Mucosa of descending colon (tissue), 3 donors: ENCODE measurements at places on chromosomes 16 and 17. TPM values are rescaled to one million over a fixed set of nuclear protein-coding genes. Genes with fewer than 3 reads are reported as not detected.

DNA sequence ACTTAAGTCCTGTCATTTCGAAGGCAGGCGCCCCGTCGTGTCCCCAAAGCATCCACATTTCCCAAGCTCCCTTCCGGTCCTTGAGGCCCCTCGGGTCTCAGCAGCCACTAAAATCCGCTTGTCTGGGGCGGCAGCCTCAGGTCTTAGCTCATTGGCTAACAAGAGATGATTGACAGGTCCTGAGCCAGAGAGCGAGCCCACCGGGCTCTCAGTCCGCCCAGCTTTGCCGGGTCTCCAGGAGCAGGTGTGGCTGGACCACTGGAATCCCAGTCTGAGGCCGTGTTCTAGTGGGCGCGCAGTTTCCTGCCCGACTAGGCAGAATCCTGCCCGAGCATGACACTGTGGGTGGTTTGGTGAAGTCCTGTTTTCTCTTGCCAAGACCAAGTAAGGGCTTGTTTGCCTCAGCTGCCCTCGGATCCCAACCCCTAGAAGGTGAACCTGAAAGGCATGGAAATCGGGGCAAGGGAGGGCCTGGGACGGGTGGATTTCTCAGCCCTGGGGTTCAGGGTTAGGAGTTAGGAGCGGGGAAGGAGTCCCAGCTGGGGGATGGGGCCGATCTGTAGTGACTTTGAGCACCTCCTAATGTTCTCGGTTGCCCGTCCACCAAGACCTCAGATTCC, 42.8 kb downstream of the MRC2 start:
- DNase-seq = no peak

GRCh38 chr16:51577621-51578303, 426.7 kb upstream of the SALL1 start:
- DNase-seq = no peak

DNA sequence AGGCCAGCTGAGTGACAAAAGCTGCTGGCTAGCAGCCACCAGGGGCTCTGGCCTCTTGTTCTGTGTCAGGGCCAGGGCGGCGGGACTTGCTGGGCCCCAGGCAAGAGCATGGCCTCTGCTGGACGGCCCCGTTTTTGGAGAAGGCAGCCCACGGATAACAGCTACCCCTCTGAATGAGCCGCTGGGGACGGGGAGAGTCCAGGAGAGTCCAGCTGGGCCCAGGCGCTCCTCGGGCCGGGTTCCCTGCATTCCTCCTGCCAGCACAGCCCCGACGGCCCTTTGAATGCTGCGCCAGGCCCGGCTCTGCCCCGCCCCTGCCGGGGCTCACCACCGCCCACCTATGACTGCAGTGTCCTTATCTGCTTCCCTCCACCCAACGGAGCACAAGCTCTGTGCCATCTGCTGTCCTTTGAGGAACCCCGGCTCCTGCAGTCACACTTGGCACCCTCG, 33.4 kb downstream of the SLC7A5 start:
- no peak for DNase-seq

- peak; percentile 44 for DNase-seq
Observed at GRCh38 chr17:11644265-11645212, 46.3 kb downstream of the DNAH9 start.

- DNase-seq = no peak
Observed at GRCh38 chr17:69227541-69227940, 1.1 kb downstream of the ABCA10 start.

- no peak for DNase-seq
Observed at GRCh38 chr17:37488009-37488604, 1.6 kb upstream of the DUSP14 start.

DNA sequence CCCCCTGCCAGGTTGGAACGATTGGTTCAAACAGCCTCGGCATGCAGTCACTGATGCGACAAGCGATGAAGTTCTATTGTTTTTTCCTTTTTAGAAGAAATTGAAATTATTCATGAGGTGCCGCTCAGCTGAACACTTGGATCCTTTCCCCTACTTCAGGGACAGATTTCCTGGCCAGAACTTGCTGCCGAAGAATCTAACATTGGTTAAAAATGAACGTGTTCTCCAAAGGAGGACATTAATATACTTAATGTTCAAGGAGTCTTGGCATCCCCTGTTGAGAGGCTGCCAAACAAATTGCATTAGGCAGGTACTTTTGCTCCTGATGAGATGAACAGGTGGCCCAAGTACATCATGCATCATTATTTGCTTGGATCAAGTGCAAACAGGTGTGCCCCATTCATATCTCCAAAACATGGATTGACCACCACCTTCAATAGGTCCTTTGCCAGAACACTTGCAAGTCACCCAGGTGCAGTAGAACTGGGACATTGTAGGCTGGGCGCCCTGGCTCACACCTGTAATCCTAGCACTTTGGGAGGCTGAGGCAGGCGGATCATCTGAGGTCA, 437.2 kb downstream of the HAPSTR1 start:
- no peak for DNase-seq

DNA sequence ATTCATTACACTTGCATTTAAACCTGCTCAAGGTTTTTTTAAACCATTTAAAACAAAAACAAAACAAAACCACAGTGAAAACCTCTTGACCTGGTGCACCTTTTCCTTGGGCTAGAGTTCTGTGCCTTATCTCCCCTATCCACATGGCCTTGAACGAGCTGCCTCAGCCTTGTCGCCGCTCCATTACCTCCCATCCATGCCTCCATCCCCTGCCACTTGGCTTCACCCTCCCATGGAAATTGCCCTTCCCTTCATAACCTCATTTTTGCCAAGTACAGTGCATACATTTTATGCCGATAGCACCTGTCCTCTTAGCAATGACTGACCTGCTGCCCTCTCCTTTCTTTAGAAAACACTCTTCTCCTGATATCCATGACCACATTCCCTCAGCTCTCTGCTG, 188.6 kb upstream of the ASIC2 start:
- DNase-seq = no peak

GRCh38 chr17:63476459-63476853, 405 bp upstream of the ACE start:
- peak; percentile 34 for DNase-seq

- no peak for DNase-seq
Observed at GRCh38 chr16:86389566-86390328, 120.6 kb upstream of the FOXF1 start.

GRCh38 chr17:21113716-21114115, 13.0 kb upstream of the DHRS7B start:
- DNase-seq = no peak

- DNase-seq = no peak
Observed at GRCh38 chr16:7316281-7316888, 16.3 kb upstream of the RBFOX1 start.

DNA sequence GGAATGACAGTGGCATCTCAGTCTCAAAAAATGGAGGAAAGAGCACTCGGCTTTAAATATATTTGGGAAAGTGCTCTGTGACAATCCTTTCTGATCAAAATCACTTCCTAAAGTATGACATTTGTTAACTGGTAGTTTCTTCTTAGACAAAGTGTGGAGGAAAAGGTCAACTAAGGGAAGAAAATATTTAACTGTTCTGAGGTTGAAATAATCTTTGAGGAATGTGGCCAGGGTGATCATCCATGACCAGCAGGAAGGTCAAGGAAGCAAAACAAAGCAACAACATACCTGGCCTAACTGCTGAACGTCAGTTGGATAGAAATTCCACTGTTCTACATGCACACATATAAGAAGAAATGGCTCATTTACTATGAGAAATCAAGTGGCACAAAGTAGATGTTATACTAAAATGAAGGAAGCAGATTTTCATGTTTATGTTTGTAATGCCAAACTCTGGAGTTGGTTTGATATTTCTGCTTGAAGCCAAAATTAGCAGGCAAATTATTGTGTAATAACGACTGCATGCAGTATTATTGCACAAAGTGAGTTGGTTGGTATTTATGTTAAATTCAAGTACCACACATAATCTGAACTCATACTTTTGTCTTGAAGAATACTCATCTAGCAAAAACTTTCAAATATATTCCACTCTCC, 87.3 kb upstream of the CORO6 start:
- no peak for DNase-seq

- DNase-seq = peak; percentile 43
Observed at GRCh38 chr17:16931318-16932060, 40.4 kb downstream of the TNFRSF13B start.

- DNase-seq = no peak
Observed at GRCh38 chr17:44543213-44543904, 13.9 kb upstream of the FZD2 start.

GRCh38 chr17:7700510-7700909, 4.5 kb upstream of the EFNB3 start:
- no peak for DNase-seq

DNA sequence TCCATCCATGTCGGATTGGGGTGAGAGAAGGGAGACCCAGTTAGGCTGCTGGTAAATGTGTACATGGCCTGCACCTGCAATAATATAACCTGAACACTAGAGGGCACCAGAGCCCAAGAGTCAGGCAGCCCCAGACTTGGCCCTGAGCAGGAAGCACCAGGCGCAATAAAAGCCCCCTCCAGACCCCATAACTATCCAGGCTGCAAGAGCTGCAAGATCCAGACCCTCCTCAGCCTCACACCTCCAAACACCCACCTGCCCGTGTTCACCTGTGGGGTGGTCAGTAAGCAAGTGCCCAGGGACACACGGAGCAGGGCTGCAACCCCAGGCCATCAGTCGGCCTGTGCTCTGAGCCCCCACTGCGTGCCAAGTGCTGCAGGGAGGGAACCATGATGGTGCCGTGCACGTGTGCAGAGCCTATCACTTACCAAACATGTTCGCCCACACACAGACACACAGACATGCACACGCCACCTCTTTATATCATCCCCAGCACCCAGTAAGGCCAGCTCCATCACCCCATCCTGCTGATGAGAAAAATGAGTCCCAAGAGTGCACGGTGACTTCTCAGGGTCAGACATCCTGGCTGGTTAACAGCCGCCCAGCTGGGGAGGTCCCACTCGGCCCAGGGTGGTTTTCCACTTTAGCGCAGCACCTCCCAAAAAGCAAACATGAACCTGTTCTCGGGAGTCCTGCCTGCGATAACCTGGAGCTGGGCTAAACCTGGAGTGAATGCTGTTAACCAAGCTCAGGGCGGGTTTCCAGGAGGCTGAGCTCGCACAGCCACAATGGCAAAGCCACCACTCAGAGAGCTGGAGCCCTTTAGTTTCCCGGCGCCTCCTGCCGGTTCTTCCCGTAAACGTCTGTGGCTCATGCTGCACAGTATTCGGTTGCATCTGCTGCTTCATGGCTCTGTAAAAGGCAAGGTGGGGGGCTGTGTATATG, 439.8 kb downstream of the SOX9 start:
- peak; percentile 80 for DNase-seq

DNA sequence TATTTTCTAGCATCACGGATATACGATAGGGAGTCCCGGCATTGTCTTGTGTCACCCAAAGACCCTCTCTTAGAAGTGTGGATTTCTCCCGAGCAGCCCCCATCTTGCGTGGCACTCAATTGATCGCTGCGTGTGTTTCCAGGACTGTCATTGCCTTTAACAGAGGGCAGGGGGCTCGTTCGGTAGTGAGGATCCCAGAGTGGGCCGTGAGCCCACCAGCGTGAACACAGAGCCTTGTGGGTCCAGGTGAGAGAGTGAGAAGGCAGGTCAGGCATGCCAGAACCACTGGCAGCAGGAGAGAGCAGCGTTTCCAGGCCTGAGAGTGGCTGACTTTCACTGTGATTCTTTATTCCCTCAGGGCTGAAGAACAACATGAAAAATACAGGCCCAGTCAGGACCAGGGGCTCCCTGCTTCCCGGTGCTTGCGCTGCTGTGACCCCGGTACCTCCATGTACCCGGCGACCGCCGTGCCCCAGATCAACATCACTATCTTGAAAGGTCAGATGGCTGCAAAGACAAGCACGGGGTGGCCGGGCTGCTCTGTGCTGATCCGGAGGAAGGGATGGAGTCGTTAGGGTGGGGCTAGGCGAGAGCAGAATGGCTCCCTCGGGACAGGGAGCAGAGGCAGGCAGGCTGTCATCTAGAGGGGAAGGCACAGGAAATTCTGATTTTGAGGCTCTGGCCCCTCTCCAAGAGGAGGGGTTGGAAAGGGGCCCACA, 22.4 kb downstream of the C1QTNF1 start:
- no peak for DNase-seq

DNA sequence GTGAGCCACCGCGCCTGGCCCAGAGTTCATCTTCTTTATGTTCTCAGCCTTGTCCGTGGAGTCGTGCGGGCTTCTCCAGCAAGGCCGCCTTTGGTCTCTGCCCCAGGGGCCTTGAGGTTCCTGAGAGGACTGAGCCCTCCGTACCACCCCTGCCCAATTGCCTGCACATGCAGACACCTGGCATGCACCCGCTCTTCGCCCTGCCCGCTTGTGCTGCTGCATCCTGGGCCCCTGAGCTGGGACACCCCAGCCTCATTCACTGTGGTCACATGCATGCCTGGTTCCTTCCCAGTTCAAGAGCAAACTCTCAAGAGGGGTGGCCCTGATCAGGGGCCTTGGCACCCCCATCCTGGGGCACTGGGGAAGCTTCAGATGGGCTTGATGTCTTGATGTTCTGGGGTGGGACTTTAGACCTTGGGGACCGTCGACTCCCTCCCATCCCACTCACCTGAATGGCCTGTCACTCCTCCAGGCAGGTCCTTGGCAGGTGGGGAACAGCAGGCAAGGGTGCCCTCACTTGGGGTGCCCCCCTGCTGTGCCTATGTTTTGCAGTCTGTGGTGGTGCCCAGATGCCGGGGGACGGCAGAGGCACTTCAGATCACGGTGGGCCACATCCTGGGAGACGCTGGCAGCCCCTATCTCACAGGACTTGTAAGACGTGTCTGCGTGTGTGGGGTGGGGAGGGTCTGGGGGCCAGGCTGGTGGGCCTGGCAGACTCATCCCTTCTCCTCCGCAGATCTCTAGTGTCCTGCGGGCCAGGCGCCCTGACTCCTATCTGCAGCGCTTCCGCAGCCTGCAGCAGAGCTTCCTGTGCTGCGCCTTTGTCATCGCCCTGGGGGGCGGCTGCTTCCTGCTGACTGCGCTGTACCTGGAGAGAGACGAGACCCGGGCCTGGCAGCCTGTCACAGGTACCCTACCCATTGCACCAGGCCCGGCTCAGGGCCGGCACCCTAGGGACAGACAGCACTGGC, 12.7 kb upstream of the SPNS2 start:
- DNase-seq = peak; percentile 25

- DNase-seq = no peak
Observed at GRCh38 chr17:56581635-56582627, 11.6 kb upstream of the NOG start.

GRCh38 chr17:12328204-12328603, 307.5 kb downstream of the MAP2K4 start:
- DNase-seq = no peak

DNA sequence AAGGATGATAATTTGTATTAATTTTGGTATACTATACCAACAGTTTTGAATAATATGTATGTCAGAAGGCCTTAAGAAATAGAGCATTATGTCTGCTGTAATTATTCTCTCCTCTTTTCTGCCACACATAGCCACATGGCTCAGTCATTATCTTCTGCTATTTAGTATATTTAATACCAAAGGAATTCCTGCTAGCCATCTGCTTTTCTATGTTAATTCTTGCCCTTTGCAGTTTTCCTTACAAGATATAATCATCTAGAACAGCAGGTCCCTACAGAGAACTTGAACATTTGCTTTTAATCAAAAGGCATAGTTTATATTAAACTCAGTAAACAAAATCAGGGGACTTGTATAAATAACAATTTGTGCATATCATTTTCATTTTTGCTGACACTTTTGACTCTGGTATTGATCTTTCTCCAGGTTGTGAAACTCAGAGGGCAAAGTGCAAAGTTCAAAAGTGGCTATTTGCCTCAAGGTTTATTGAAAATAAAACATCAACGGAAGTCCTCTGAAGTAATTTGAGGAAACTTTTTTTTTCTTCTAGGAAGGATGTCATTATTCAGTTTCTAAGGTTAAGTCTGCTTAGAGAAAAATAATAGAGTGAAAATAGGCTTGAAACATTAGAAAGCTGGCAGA, 702.0 kb downstream of the KCNJ2 start:
- DNase-seq = no peak

Gene GRAPL
- total RNA-seq = 2.0 TPM

Gene TAC4
- not detected for total RNA-seq

Gene USP36
- 41.4 TPM for total RNA-seq

Gene DNAJC7
- 80.6 TPM for total RNA-seq

Gene RAB37
- total RNA-seq = 9.0 TPM
